ENCODE measurements at places on chromosomes 11 and 22. TPM values are rescaled to one million over a fixed set of nuclear protein-coding genes. Genes with fewer than 3 reads are reported as not detected.

The SCGB1D1 gene
- total RNA-seq, result not detected

The GAB2 gene
- 50.0 TPM for total RNA-seq

The KIRREL3 gene
- total RNA-seq, result 2.5 TPM

The OR8G1 gene
- total RNA-seq, result not detected

The OR52E1 gene
- not detected for total RNA-seq

The SMIM35 gene
- 0.46 TPM for total RNA-seq

The CHRNA10 gene
- total RNA-seq, result 2.9 TPM

The KRTAP5-9 gene
- total RNA-seq, result 0.73 TPM

The PDGFD gene
- 3.8 TPM for total RNA-seq

The RBMXL2 gene
- 0.51 TPM for total RNA-seq

The MMP27 gene
- not detected for total RNA-seq

The AAMDC gene
- 14.1 TPM for total RNA-seq

The OR51B5 gene
- total RNA-seq, result 0.54 TPM

The POTEH gene
- not detected for total RNA-seq

The FCHSD2 gene
- 72.2 TPM for total RNA-seq

The ACTN3 gene
- not detected for total RNA-seq

The MDK gene
- total RNA-seq, result 22.6 TPM

The CNGA4 gene
- total RNA-seq, result not detected

The SAA4 gene
- not detected for total RNA-seq

The WNT7B gene
- total RNA-seq, result not detected

The SEC14L6 gene
- not detected for total RNA-seq

The NEFH gene
- total RNA-seq, result 1.7 TPM

The AIFM3 gene
- total RNA-seq, result 3.7 TPM

The CARD18 gene
- total RNA-seq, result not detected

The GGT5 gene
- total RNA-seq, result 36.2 TPM

The OR52N4 gene
- total RNA-seq, result 1.6 TPM

The IGSF22 gene
- not detected for total RNA-seq

The NAALADL1 gene
- total RNA-seq, result 22.1 TPM

The CYB5R3 gene
- 134 TPM for total RNA-seq

The TEX54 gene
- total RNA-seq, result not detected

The TPH1 gene
- total RNA-seq, result 1.0 TPM

The SAA1 gene
- not detected for total RNA-seq

The CTSF gene
- 56.1 TPM for total RNA-seq

The GDPD4 gene
- total RNA-seq, result not detected

The SCN3B gene
- 1.7 TPM for total RNA-seq

The SYT12 gene
- total RNA-seq, result not detected

The CAVIN3 gene
- 40.3 TPM for total RNA-seq

Data from spleen (tissue), 13 donors.